Nasal cavity respiratory epithelium epithelial cell of viscerocranial mucosa (primary cell): ENCODE measurements at places on chromosomes 4 and X. TPM values are rescaled to one million over a fixed set of nuclear protein-coding genes. Genes with fewer than 3 reads are reported as not detected.

Gene BGN
- total RNA-seq = 0.21 TPM in 1 of 2 replicates, not detected in the other

Gene TLR3
- total RNA-seq = 0.68 and 7.5 TPM in 2 replicates

Gene RAB40A
- under 0.01 and 0.21 TPM in 2 replicates for total RNA-seq

Gene WNK3
- 0.68 and 1.8 TPM in 2 replicates for total RNA-seq

Gene ARAF
- 8.9 and 17.8 TPM in 2 replicates for total RNA-seq

Gene CXorf49
- total RNA-seq = not detected in 2 replicates

Gene ARHGAP6
- total RNA-seq = 0.28 TPM in 1 of 2 replicates, not detected in the other

Gene SLC7A11
- total RNA-seq = 122 and 291 TPM in 2 replicates

Gene H2BW2
- not detected in 2 replicates for total RNA-seq

Gene TMEM154
- 23.6 and 30.8 TPM in 2 replicates for total RNA-seq

Gene RRH
- total RNA-seq = under 0.01 and 0.07 TPM in 2 replicates

Gene UNC5C
- not detected in 2 replicates for total RNA-seq

Gene SNCA
- total RNA-seq = 25.6 and 34.8 TPM in 2 replicates

Gene TACR3
- not detected in 2 replicates for total RNA-seq

Gene LANCL3
- total RNA-seq = 0.34 and 1.1 TPM in 2 replicates

Gene MXRA5
- total RNA-seq = 0.34 and 22.8 TPM in 2 replicates

Gene CLDN2
- total RNA-seq = not detected in 2 replicates

Gene GNRHR
- under 0.01 and 0.07 TPM in 2 replicates for total RNA-seq

Gene CFP
- under 0.01 and 0.07 TPM in 2 replicates for total RNA-seq

Gene SPANXB1
- total RNA-seq = not detected in 2 replicates
